ENCODE measurements at places on chromosomes 5 and 9.

GRCh38 chr9:5767968-5768932 is 64.7 kb downstream of the ERMP1 start:
- no peak for DNase-seq

DNA sequence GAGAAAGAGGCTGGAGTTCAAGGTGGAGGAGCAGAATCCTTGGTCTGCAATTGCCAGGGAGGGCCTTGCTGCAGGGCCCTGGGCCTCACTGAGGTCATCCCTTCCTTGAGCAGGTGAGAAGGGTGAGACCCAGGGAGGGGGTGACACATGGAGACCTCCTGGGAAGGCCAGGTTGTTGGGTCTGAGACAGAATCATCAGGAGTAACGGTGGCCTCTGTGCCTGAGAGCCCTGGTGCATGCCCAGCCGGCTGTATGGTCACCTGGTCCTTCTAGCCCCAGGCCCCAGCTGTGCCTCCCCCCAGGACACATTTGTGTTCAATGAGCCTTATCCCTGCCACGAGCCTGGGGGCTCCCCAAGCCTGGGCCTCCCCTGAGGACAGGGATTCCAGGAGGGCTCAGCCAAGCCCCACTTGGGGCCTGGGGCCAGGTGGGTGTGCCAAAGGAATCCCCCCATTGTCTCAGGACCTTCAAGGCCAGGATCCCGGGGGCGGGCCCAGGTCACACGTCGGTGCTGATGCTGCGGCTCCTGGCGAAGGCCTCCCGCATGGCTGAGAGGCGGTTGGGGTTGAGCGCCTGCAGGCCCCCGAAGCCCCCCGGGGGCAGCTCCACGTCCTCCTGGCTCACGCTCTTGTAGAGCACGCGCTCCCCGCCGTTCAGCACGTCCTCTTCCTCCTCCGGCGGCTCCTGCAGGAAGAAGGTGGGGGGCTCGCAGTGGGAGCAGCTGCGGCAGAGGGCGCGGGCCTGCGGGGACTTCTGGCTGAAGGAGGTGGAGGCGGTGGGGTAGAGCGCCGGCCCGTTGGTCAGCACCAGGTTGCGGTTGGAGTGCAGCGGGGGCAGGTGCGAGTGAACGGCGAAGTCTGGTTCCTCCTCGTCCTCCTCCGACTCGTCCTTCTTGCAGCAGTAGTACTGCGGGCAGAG is 30.4 kb downstream of the FAM163B start:
- no peak for DNase-seq

DNA sequence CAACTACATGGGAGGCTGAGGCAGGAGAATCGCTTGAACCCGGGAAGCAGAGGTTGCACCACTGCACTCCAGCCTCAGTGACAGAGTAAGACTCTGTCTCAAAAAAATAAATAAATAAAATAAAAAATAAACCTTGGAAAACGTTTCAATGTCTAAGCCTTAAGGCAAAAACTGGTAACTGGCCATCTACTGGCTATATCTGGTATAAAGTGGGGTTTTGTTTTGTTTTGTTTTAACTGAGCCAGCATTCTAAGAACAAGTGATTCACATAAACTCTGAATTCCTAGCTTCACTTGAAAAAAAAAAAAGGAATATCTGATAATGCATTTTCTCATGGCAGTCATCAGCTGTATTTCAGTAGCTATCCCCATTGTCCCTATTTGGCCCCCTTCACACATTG is 126.1 kb upstream of the EFNA5 start:
- no peak for DNase-seq

- DNase-seq, result peak; percentile 13
Measured at GRCh38 chr5:57085306-57086081, 88.4 kb upstream of the GPBP1 start.

- no peak for DNase-seq
Measured at GRCh38 chr5:77641963-77642737, 3.6 kb upstream of the OTP start.

DNA sequence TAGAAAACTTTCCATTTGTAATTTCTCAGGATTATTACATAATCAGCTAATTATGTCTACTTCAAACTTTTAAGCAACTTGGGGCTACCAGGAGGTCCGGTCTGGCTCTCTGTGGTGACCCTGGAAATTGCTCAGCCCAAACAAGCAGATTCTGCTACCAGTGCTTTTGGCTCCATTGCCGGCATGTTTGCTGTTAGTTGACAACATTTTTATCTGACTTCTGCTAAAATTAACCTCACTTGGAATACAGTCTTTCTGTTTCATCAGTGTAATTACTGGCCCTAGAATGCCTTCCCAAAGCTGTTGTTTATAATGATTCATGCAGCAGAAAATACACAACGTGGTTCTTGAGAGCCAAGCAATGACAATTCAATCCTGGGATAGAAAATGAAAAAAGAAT is 38.5 kb upstream of the FAM81B start:
- DNase-seq, result no peak

- DNase-seq, result no peak
Measured at GRCh38 chr5:109611505-109611904, 78.2 kb upstream of the MAN2A1 start.

DNA sequence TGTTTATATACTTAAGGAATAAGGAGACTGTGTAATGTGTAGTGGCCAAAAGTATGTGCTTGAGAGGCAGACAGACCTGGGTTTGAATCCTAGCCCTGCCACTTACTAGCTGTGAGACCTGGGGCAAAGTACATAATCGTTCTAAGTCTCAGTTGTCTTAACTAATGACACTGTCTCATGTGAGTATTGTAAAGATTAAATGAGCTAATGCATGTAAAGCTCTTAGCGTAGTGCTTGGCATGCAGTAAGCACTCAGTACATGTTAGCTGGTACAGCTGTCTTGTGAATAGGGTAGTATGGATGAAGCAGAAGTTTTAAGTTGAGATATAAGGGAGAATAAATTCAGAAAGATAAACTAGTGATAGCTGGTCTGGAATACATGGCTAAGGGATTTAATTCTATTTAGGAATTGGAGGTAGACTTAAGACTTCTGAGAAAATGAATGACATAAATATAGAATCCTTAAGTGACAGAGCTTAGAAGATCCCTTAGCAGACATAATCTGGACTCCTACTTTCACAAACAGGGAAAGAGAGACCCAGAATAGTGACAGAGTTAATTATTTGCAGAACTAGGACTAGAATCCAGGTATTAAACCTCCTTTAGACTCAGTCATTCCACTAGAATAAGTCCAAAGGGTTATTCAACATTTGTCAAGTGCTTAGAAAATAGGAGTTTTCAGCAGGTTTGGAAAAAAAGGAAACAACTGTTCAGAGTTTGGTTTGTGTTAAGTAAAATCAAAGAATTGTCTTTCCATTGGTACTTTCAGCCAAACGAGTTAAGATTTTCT is 13.1 kb downstream of the GPR21 start:
- DNase-seq, result no peak

DNA sequence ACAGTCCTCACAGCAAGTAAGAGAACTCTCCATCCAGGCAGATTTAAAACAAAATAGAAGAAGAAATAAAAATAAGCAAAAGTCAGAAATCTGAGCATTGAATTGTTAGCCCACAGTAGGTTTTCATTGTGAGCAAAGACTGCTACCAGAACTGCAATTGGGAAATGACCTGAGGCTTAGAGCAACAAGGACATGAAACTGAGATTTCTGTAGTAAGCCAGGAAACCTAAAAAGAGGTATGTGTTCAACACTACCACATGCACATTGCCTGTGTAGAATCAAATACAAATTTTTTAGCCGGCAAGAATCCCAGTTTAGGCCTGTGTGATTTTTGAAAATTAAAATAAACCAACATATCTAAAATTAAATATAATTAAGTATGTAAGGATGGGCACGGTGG is 928.4 kb upstream of the WWC1 start:
- DNase-seq, result no peak

DNA sequence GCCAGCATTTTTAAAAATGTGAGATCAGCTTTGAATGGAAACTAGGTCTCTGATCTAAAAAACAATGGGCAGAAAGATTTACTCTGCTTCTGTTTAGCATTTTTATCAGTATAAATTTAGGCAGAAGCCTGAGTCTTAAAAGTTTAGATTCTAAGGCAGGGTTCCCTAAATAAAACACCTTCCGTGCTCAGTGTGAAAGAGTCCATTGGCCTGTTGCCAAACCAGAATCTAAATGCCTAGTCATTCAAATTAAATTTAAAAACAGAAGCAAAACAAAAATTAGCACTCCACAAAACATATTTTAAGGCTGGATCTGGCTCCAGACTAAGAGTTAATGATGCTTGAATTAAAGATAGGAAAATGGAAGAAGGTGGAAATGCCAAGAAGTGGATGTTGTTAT is 4.5 kb downstream of the TYRP1 start:
- DNase-seq, result no peak

- DNase-seq, result peak; percentile 18
Measured at GRCh38 chr5:163718272-163718671, 212.9 kb downstream of the MAT2B start.

GRCh38 chr9:82820186-82820585 is 242.8 kb downstream of the RASEF start:
- DNase-seq, result no peak

DNA sequence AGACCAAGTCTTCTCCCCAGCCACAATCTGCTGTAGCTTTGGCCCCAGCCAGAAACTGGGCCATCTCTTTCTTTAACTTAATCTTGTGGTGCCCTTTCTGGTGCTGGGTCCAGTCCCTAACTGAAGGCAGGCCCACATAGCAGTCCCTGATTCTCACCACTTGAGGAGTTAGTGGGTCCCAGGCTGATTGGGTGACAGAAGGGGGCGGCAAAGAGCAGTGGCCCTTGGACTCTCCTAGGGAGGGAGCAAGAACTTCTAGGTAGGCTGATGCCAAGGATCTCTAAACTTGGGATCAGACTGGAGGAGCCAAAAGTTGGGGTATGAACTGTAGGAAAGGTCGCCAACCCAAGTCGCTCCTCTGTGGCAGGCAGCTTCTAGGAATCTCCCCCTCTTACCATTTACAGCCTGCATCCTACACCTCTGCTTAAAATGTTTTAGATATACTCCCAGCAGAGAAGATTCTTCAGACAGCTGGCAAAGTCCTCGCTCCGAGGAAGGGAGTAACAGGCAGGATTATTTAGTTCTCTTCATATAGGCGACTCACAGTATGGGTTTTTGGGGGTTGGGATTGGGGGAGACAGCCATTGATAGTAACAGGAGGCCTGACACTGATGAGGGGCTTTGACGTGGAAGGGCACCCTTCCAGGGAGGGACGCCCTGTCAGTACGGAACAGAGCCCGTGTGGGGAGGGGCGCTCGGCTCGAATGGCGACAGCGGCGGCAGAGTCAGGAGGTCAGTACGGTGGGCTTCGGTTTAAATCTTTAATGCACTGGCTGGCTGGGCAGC is 2.0 kb upstream of the CCL27 start:
- peak; percentile 85 for DNase-seq

- no peak for DNase-seq
Measured at GRCh38 chr5:66864240-66864884, 268.2 kb downstream of the MAST4 start.

DNA sequence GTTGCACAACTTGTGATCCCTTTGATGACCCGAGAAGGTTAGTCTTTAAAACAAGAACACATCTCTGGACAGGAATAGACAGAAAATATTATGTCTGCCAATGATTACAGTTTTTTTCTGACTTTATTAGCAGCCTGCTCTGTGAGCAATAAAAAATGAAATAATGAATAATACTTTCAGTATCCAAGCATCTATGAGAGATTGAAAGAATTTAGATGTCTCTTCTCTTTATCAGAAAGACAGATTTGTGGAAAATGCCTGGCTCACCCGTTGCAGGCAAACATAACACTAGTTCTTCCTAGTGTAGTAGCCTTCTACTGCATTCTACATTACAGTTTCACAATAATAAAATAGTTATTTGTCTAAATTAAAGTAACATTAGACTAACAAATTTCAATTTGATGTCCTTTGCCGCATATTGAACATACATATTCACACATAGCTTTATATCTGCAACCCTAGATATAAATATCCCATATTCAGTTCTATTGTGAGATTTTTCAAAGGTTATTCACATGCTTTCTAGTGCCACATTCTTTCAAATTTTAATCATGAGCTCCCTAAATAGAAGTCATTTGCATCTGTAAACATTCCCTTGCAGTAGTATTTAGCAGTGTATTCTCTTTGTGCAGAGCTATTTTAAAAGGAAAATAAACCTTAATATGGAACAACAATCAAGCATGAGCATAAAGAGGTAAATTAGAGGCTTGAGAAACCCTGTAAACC is 267.3 kb downstream of the EFNA5 start:
- no peak for DNase-seq

All from T47D (cell line).